Esophagus squamous epithelium (tissue), 5 donors: ENCODE measurements at places on chromosomes 2 and 18. TPM values are rescaled to one million over a fixed set of nuclear protein-coding genes. Genes with fewer than 3 reads are reported as not detected.

- H3K27ac ChIP-seq, result no peak overlapping the region
- H3K4me1 ChIP-seq, result no peaks in the 10 kb centered on the region
- no peak overlapping the region for H3K4me3 ChIP-seq
- H3K36me3 ChIP-seq, result no peaks in the 10 kb centered on the region
These were observed 193.2 kb upstream of the MEX3C start for GRCh38 chr18:51390702-51391101.

GRCh38 chr18:70366670-70367069 lies 77.8 kb downstream of the SOCS6 start:
- H3K4me1 ChIP-seq, result no peaks in the 10 kb centered on the region
- no peak overlapping the region for H3K27ac ChIP-seq
- no peak for DNase-seq

GRCh38 chr2:217064234-217065011 lies 204.6 kb upstream of the TNP1 start:
- H3K4me3 ChIP-seq, result no peak overlapping the region
- H3K27me3 ChIP-seq, result no peaks in the 10 kb centered on the region
- H3K27ac ChIP-seq, result no peak overlapping the region

DNA sequence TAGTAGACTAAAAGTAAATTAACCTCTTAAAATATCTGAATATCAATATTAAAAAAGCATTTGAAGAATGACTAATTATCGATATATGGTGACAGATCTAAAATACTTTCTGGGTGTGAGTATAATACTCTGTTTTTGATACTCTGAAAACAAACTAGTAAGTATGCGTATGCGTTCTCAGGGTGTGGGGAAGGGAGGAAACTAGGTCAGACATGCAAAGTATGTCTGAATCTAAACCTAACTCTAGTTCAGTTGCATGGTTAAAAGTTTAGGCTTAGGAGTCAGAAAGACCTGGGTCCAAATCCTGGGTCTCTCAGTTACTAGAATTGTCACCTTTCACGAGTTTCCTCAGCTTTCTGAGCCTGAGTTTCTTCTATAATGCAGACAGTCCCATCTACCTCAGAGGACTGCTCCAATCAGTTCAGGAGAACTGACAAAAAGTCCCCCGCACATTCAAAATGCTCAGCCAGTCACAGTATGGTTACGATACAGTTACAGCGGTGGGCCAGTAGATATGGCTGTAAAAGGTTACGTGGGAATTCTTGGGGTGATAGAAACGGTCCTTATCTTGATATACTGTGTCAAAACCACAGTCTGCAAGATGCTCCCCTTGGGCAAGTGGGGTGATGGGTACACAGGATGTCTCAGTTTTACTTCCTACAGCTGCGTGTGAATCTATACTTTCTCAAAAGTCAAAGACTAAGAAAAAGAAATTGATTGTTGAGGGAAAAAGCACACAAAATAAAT lies 29.2 kb downstream of the UNC50 start:
- H3K36me3 ChIP-seq, result no peaks in the 10 kb centered on the region
- no peak overlapping the region for H3K4me3 ChIP-seq
- no peak overlapping the region for H3K27ac ChIP-seq
- no peaks in the 10 kb centered on the region for H3K27me3 ChIP-seq
- H3K4me1 ChIP-seq, result no peaks in the 10 kb centered on the region

DNA sequence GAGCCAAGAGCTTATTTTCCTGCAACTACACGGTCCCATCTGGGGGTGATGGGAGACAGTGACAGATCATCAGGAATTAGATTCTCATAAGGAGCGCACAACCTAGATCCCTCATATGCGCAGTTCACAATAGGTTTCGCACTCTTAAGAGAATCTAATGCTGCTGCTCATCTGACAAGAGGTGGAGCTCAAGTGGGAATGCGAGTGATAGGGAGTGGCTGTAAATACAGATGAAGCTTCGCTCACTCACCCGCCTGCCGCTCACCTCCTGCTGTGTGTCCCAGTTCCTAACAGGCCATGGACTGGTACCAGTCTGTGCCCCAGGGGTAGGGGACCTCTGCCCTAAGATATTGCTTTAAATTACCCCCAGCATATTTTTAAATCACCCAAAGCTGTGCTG lies 10.8 kb downstream of the LRRFIP1 start:
- H3K27ac ChIP-seq, result no peak overlapping the region
- H3K4me1 ChIP-seq, result peaks cover 5% of the 10 kb centered on the region
- H3K36me3 ChIP-seq, result no peaks in the 10 kb centered on the region
- no peak for DNase-seq
- no peak overlapping the region for H3K4me3 ChIP-seq
- no peaks in the 10 kb centered on the region for H3K27me3 ChIP-seq

DNA sequence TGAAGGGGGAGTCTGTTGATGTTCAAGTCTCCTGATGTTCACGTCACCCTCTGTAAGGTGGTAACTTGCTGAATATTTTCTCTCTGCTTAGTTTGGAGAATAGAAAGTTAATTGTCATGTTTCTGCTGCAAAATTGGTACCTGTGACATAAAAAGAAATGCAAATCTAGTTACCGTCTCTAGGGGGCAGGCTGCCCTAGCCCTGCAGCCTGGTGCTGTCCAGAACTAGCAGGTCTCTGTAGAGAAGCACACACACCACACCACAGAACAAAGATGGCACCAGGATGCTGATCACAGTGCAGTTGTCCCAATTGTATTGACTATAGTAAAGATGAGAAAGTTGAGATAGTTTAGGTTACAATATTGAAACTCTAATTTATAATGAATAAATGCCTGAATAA lies 47.0 kb downstream of the SLC9A4 start:
- H3K27ac ChIP-seq, result no peak overlapping the region
- no peak overlapping the region for H3K4me3 ChIP-seq
- H3K27me3 ChIP-seq, result no peaks in the 10 kb centered on the region
- H3K4me1 ChIP-seq, result peaks cover 14% of the 10 kb centered on the region

- no peak for DNase-seq
- H3K27ac ChIP-seq, result no peak overlapping the region
- H3K4me3 ChIP-seq, result no peak overlapping the region
- no peaks in the 10 kb centered on the region for H3K27me3 ChIP-seq
These were observed 76.7 kb downstream of the LAMA3 start for GRCh38 chr18:23765931-23766330.

DNA sequence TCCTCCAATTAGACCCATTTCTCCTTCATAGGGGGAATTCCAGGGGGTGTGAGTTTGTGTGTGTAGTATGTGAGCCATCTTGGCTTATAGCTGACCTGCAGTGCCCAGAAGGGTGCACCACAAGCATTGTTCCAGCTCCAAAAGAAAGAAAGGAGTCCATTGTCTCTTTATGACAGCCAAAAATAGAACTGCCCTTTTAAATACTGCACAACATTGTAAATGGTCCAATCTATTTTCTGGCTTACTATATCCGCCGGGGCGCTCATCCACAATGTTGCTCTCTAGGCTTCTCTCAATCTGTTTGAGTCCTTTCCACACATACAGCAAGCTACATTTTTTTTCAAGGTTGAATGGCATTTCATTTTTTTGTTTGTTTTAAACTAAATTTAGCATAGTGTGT lies 517.5 kb downstream of the STK39 start:
- DNase-seq, result no peak
- no peak overlapping the region for H3K27ac ChIP-seq
- no peak overlapping the region for H3K4me3 ChIP-seq
- H3K4me1 ChIP-seq, result no peaks in the 10 kb centered on the region
- H3K27me3 ChIP-seq, result no peaks in the 10 kb centered on the region

GRCh38 chr2:238793801-238794449 lies 54.0 kb upstream of the TWIST2 start:
- no peaks in the 10 kb centered on the region for H3K27me3 ChIP-seq
- H3K4me1 ChIP-seq, result no peaks in the 10 kb centered on the region
- H3K27ac ChIP-seq, result no peak overlapping the region
- no peak overlapping the region for H3K4me3 ChIP-seq

GRCh38 chr2:11411768-11412448 lies 54.1 kb downstream of the E2F6 start:
- no peaks in the 10 kb centered on the region for H3K4me1 ChIP-seq
- peak overlapping the region; percentile 13 for H3K4me3 ChIP-seq
- H3K36me3 ChIP-seq, result no peaks in the 10 kb centered on the region
- no peak for DNase-seq
- no peak overlapping the region for H3K27ac ChIP-seq

GRCh38 chr2:231490801-231491200 lies 26.5 kb upstream of the NCL start:
- DNase-seq, result no peak
- H3K27me3 ChIP-seq, result no peaks in the 10 kb centered on the region
- H3K27ac ChIP-seq, result no peak overlapping the region
- H3K36me3 ChIP-seq, result no peaks in the 10 kb centered on the region

TGFA gene
- total RNA-seq, result 52.2 TPM

AQP12B gene
- total RNA-seq, result not detected

GPR148 gene
- not detected for total RNA-seq

XIRP2 gene
- total RNA-seq, result 0.03 TPM

ROCK2 gene
- total RNA-seq, result 23.8 TPM

TCF7L1 gene
- 0.29 TPM for total RNA-seq
